Kidney epithelial cell (primary cell): ENCODE measurements at places on chromosomes 5 and 9.

DNA sequence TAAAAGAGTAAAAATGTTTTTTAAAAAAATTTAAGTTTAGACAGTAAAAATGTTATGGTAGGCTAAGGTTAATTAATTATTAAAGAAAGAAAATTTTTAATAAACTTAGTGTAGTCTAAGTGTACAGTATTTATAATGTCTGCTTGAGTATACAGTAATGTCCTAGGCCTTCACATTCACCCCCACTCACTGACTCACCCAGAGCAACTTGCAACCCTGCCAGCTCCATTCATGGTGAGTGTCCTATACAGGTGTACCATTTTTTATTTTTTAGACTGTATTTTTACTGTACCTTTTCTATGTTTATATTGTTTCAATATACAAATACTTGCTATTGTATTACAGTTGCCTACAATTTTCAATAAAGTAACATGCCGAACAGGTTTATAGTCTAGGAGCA is 234.1 kb downstream of the AUH start:
- DNase-seq = no peak

DNA sequence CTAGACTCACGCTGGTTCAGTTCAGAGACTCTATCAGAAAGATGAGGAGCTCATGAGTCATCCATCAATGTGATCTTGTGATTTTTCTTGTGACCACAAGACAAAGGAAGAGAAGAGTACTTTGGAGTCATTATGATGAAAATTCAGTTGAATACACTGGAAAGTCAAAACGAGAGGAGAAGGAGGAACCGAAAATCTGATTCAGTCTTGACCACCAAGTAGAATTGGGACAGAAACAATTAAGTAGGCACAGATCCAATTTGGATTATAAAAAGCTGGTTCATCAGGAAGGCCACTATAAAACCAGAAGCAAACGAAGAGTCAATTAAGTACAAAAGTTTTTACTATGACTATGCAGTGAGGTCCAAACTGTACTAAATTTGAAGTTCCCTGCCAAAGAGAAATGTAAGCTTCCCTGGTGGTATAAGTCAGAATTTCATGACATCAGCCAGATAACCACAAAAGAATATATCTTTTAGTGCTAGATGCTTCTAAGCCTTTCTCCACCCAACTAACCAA is 90.9 kb downstream of the THBS4 start:
- peak; percentile 55 for DNase-seq

DNA sequence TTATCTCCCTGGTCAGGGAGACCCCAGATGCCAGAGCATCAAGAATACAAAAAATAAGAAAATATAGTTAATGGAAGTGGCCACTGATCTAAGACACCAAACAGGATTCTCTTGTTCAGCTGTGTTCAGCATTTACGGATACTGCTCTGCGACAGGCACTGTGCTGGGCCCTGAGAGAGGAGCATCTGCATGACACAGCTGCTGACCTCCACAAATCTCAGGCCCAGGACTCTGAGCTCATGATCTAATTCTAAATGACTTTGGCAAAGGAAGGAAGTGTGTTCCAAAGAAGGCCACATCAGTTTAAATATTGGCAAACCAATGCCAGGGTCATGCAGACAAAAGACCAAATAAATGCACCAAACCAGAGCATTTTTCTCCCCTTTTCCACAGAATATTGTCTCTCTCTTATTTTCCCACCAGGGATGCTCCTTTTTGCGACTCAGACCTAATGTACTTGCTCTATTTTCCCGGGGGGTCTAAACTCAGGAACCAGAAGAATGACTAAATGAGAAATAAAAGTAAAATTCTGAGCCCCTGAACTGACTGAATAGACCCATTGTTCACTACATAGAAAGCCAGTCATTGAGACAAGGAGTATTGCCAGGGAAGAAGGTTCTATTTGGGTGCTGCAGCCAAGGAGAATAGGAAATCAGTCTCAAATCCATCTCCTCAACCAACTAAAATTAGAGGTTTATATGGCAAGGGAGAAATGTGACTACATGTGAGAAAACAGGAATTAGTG is 1.4 kb upstream of the AGGF1 start:
- no peak for DNase-seq

GRCh38 chr5:6578676-6579343 is 54.0 kb downstream of the NSUN2 start:
- DNase-seq = no peak

DNA sequence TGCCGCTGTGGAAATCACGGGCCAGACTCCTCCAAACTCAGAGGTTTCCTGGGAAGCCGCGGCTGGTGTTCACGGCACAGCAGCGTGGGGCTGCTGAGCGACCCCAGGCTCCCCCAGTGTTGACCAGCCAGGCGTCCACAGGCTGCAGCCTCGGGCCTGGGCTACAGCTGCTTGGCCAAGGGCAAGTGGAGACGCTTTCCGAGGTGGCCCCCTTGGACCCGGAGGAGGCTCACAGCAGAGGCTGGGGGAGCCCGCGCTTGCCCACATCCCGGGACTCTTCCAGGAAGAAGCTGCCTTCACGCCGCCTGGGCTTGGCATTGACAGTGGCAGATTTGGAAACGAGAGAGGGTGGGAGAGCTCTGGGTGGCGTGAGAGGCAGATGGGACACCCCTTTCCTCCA is 53.1 kb upstream of the FCN2 start:
- DNase-seq = no peak

- DNase-seq = no peak
Observed at GRCh38 chr9:73805111-73805510, 653.4 kb downstream of the ANXA1 start.

GRCh38 chr5:96687812-96688453 is 25.8 kb downstream of the CAST start:
- DNase-seq = no peak

DNA sequence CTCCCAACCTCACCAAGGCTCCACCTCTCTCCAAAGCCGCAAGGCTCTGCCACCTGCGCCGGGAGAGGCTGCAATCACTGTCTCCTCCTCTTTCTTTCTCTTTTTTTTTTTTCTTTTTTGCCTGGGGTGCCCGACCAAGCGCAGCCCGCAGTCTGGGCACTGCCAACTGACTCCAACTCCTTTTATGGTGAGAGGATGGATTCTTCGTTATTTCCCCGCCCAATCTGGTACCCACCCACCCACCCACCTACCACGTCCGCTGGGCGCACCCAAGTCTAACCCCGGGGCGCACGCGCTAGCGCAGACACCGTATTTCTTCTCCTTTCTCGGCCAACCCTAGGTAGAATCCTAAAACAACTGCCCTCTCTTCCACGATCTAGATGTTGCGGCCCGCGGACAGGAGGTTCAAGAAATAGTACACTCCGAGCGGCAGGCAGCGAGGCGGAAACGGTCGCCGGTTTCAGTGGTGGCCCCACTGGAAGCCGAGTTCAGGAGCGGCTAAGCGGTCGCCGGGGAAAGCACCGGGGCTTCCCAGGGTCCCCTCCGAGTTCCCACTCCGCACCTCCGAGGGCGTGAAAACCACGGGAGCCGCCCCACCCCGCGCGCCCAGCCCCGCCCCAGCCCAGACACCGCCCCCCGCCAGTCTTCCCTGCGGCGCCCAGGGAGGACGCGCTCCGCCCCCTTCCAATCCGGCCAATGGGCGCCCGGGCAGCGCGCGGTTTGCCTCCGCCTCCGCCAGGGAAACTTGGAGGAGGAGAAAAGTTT is 385 bp upstream of the PTGER4 start:
- peak; percentile 76 for DNase-seq

GRCh38 chr9:81344366-81344765 is 345.0 kb downstream of the TLE1 start:
- DNase-seq = no peak

DNA sequence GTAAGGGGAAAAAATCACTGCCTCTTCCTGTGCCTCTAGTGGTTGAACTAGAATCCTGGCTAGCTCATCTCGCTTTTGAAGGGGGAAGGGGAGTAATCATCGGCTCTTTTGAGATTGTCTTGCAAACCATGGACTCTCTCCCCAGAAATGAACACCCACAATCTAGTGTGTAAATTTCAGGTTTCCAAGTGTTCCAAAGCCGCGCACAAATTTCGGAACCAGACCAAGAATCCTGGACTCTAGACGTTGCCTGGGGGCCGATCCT is 4.9 kb upstream of the FOXE1 start:
- no peak for DNase-seq

DNA sequence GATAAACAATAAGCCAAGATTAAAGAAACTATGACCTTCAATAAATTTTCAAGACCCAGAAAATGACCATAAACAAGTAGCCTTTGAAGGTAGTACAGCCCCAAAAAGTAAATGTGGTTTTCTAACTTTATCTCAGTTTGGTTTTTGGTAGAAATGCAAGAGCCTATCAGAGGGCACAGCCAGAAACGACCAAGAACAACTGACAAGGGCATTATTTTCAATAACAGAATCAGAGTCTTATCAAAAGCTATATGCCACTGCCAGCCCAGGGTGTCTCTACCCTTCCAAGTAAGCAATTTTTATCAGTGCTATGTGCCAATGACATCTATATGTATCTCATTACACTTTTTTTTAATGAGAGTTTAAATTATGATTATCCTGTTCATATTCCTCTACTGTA is 11.8 kb upstream of the SPINK6 start:
- DNase-seq = no peak

- DNase-seq = no peak
Observed at GRCh38 chr5:6080930-6081726, 297.2 kb downstream of the MED10 start.

- DNase-seq = no peak
Observed at GRCh38 chr9:128093011-128093410, 25.0 kb downstream of the SLC25A25 start.

DNA sequence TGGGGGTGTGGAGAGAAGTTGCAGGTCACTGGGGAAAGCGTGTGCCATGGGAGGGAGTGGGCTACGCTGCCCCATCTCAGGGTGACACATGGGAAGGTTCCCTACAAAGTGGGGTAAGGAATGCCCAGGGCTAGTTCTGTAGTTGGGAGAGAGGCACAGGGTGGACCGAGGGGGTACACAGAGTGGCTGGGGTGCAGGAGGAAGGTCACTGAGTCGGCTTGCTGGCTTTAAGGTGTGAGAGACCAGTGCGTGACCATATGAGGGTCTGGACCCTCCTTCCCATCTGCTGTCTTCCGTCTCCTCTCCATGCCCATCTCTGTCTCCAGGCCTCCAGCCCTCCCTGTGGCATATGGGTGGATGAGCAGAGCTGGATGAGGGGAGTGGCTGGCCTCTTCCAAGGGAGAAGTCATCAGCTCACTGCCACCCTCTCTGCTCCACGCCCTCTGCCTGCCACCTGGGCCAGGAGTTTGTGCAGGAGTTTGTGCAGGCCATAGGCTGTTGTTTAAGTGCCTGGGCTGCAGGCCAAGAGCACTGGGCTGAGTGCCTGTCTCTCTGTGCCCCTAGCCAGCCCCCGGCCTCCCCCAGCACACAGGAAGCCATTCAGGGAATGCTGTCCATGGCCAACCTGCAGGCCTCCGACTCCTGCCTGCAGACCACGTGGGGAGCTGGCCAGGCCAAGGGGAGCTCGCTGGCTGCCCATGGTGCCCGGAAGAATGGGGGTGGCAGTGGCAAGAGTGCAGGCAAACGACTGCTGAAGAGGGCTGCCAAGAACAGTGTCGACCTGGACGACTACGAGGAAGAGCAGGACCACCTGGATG is 96.8 kb downstream of the PHF2 start:
- DNase-seq = no peak

GRCh38 chr9:36051317-36051716 is 14.6 kb downstream of the RECK start:
- DNase-seq = no peak

DNA sequence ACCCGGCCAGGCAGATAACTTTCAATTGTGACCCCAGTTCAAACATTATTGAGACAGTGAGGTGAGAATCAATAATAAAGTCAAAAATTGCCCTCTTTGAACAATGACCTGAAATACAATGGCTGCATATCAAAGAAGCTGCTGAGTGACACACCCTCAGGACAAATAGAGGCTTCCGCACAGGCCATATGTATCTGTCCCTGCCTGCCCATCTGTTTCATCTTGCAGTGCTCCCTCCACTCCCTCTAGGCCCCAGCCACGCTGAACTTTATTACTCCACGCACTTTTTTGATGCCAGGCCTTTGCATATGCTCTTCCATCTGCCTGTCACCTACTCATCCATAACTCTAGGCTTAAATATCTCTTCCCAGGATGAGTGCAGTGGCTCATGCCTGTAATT is 15.9 kb upstream of the PFDN1 start:
- no peak for DNase-seq

DNA sequence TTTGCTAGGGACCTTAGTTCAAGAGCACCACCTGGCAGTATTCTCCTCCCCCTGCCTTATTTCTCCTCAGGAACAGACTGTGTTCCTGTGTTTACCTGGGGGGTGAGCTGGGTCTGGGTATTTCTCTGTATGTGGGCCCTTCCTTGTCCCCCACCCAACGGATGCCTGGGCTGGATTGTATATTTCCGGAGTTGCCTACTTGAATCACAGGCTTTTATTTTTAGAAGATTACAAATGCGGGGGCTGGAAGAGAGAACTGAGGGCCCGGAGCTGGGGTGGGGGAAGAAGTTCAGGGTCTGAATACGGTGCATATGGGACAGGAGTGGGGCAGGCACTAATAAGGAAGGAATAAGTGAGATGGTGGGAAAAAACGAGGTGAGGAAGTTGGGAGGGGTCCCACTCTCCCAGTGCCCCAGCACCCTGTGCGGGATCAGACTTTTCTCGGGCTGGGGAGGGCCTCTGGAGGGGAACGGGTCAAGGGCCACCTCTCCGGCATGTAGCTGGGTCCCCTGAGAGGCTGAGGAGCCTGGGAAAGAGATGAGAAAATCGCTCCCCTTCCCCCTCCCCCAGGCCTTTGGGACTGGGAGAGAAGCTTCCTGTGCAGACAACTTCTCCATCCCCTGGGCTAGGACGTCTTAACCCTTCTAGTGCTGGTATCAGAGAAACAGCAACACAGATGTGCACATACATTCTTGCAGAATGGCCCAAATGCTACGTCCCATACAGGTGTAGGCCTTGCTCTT is 42.1 kb downstream of the PCDH1 start:
- no peak for DNase-seq

DNA sequence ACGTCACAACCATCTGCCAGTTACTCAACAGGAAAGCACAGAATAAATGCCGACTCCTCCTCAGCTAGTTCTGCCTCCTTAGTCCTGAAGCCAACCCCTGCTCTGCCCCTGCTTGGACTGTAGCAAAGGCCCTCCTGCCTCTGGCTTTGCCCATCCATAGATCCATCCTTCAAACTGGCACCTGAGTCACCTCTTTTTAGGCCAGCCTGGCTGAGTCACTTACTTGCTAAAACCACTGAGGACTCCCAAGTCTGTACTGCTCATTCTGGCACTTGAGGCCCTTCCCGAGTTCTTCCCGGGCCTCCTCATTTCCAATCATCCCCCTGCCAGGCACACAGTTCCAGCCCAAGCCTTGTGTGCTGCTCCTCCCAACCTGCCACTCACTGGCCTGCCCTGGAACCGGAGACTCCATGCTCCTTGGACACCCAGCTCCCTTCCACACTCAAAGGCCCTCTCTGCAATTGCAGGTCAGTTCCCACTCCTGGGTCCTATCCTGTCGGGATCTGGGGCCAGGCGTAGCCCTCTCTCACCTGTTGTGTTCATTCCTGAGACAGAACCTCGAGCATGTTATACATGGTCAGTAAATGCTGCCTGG is 220.1 kb downstream of the DAB2IP start:
- no peak for DNase-seq

- DNase-seq = no peak
Observed at GRCh38 chr9:680106-680505, 161.4 kb upstream of the DMRT1 start.
